Lung microvascular endothelial cell (primary cell): ENCODE measurements at places on chromosomes 1 and 21.

DNA sequence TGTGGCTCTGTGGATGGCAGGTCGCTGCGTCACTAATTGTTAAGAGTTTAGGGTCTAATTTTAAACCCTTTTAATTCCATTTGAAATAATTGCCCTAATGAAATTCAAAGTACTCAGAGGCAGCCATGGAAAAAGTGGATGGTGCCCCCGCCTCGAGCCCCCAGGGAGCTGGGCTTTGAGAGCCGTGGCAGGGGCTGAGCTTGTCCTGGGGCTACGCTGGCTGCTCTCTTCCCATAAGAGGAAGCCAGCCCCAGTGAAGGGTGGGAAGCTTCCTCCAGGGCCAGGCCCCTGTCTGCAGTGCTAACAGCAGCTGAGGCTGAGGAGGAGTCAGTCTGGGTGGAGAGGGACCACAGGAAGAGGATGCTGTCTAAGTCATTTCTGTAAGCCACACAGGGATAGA is 315.0 kb upstream of the POU3F1 start:
- DNase-seq, result no peak

DNA sequence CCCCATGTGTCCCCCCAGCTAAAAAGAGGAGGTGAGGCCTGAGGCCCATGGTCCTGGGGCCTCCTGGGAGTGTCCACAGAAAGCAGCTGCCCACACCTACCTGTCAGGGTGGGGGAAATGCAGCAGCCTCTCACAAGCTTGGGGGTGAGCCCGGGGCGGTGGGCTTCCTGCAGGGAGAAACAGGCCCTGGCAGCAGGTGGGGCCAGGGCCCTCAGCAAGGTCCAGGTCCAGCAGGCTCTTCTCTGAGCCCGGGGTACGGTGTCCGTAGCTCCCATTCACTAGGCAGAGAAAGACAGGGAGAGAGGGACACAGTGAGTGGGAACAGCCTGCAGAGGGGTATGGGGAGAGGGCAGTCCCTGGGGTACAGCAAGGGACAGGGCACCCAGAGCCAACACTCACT is 139.0 kb downstream of the GLIS1 start:
- no peak for DNase-seq

DNA sequence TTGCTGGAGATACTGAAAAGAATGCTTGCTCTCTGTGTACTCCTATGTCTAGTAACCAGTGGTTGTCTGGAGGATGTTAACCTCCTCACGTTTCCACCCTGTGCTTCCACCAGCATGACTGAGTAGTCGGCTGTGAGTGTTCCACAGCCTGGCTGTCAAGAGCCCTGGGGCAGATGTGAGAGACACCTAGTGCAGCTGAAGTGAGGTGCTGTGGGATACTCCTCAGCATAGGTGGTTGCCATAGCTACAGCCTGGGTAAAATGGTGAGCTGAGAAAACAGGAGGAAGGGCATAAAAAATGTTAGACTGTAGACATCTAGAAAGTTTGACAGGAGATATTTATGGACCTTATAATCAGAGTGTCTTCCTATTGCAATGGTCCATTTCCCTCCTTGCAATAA is 15.8 kb downstream of the IVL start:
- no peak for DNase-seq

GRCh38 chr1:29011775-29012174 is 97.4 kb downstream of the EPB41 start:
- no peak for DNase-seq

DNA sequence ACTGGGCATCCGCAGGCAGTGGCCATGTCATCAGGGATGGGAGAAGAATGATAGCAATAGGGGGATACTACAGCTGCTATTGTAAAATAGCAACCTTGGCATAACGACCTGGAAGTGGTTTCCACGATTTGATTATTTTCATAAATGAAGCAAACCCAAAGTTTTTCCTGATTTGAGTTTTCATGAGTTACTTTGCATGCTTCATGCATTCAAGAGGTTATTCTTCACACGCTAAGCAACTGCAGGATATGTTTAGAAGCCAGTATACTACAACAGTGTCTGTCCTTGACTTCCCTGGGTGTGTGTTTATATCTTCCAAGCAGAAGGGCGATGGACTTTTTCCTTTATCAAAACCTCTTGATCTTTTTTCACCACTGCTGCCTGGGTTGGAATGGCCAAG is 281.1 kb upstream of the DUSP10 start:
- DNase-seq, result no peak

- DNase-seq, result peak; percentile 47
These were observed 144.6 kb upstream of the TNR start for GRCh38 chr1:175887981-175888428.

DNA sequence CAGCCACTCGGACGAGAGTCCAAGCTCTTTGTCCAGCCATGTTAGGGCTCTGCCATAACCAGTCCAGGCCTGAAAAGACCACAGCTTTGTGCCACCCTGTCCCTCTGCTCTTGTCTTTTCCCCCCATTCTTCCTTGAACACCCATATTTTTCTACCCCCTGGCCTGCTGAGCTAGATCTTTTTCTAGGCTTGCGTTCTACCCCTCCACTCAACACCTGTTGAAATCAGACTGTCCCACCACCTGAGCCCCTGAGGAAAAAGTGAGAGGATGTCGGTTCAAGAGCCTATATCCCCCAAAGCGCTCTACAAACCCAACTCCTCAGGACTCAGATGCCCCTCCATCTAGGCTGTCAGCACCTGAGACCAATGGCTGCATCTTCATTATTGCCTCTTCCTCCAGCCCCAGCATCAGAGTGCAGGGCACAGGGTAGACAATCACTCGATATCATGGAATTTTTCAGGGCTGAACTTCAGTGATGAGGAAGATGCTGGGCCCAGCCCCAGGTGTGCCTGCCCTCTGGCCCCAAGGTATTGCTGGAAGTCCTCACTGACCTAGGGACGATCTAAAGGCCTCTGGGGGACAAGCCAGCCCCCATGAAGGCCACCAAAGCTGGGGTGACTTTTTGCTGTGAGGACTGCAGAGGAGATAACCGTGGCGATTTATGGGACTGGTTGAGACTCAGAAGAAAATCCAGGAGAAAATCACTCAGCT is 75.3 kb downstream of the CD247 start:
- DNase-seq, result no peak

GRCh38 chr1:30418939-30419720 is 304.3 kb downstream of the MATN1 start:
- DNase-seq, result no peak

DNA sequence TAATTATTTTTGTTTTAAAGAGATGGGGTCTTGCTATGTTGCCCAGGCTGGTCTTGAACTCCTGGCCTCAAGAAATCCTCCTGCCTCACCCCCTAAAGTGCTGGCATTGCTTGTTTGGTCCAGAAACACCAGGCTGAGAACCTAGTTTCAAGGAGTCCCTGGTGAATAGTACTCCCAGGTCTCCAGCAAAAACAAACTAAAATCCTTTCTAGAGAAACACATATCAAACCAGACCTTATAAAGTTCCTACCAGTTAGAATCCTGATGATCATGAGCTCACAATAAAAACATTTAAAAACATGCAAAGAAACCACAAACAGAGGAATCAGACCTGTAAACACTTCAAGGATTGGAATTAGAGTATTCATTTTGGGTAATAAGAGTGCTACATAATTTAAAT is 34.4 kb upstream of the PADI1 start:
- no peak for DNase-seq

- peak; percentile 39 for DNase-seq
These were observed 2.8 kb downstream of the KCNJ9 start for GRCh38 chr1:160083968-160084770.

DNA sequence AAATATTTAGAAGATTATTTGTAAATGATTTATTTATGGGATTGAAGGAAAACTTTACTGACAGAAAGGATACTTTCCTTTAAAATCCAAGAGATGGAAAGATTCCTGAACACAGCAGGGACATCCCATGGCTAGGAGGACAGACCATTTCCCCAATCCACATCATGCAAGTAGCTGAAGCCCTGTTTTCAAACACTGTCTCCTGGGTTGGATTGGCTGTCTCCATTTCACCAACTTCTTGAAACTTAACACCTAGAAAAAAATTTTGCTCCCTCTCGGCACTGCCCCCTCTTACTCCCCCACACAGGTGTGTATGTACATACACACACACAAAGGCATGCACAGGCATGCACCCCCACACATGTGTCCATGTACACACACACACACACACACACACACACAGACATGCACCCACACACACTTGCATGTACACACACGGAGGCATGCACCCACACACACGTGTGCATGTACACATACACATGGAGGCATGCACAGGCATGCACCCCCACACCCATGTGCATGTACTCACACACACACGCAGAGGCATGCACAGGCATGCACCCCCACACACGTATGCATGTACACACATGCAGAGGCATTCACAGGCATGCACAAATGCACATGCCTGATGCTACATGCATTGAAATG is 320.0 kb downstream of the CHRM3 start:
- DNase-seq, result no peak

- DNase-seq, result no peak
These were observed 25.5 kb upstream of the GRHL3 start for GRCh38 chr1:24293392-24294227.

DNA sequence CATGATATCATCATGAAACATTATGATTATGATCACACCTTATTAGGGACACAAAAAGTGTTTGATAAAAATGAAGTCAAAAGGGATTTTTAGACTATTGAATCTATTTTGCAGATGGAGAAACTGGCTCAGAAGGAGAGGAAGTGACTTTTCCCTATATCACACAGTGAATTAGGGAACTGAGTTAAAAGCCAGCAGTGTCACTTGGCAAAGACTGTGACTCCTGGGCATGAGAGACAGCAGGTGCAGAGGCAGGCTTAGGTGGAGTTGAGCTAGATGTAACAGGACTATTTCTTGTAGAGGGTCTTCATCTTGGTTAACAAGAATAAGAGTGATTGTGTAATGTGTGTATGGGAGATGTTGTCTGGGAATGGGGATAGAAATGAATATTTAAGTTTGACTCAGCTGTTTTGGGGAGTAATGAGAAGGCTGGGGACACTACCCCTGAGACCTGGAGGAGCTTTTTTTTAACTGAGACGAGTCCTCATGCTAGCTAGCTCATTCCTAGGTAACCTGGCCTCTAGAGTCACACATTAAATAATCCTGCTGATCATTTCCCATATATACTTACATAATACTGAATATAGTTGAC is 1.0 kb upstream of the CD84 start:
- no peak for DNase-seq

GRCh38 chr1:34740161-34740868 is 14.5 kb upstream of the GJB5 start:
- DNase-seq, result no peak

GRCh38 chr21:24289539-24289938 is 1317.7 kb downstream of the MRPL39 start:
- DNase-seq, result no peak

GRCh38 chr1:228249513-228250305 is 41.9 kb downstream of the OBSCN start:
- no peak for DNase-seq
